Iris pigment epithelial cell (primary cell): ENCODE measurements at places on chromosomes 5 and 9.

- no peak for DNase-seq
Observed at GRCh38 chr5:96641368-96642280, 20.6 kb upstream of the CAST start.

DNA sequence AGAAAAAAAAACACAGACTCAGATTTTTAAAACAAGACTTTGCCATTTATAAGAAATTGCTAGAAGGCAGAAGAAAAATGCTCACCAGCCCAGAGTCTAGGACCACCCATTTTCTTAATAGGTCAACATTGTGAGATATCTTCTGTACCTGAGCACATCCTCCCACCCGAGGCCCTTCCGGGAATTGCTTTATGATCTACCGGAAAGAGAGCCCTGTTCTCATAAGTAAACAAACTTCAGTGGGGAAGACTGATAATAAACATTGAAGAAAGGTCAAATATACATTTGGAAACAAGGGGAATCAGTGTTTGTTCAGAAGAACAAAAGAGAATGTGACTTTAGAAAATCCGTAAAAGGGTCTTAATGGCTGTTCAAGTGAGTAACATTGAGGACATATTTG is 44.4 kb downstream of the PRKACG start:
- no peak for DNase-seq

DNA sequence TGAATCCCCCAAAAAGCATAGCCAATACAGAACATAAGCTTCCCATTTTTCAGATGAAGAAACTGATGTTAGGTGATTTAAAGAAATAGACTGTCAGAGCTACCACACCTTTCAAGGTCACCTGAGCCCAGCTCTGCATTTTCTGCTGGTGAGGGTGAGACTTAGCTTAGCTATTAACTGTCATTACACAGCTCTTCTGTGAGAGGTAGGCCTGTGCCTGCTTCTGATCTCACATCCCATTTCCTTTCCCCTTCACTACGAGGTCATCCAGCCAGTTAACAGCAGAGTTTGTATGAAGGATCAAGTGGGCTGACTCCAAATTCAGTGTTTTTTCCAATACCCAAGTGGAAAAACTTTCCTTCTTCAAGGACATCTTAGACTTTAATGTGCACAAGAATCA is 528.6 kb upstream of the CLINT1 start:
- no peak for DNase-seq

GRCh38 chr9:104494808-104495207 is 9.3 kb upstream of the OR13F1 start:
- DNase-seq = peak; percentile 14

GRCh38 chr5:33583332-33583731 is 142.6 kb downstream of the TARS1 start:
- DNase-seq = no peak

DNA sequence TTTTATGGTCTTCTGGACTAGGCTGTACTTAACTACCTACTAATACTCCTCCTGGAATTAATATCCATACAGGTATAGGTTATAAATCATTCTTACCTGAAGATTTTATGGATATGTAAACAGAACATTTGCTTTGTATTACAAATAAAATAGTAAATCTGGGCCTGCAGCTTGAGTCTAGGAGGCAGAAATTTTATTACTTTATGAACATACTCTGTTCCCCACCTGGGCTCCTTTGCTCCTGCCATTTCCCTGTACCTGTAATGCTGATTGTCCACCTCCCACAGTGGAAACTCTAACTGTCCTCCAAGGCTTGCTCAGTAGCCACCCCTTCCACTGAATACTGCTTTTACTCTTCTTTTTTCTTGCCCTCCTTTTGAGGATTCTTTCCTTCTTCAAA is 108.0 kb downstream of the PAM start:
- no peak for DNase-seq

- peak; percentile 3 for DNase-seq
Observed at GRCh38 chr5:109907189-109907588, 217.5 kb downstream of the MAN2A1 start.

- DNase-seq = peak; percentile 0
Observed at GRCh38 chr9:118829334-118829733, 539.9 kb downstream of the BRINP1 start.
